NCI-H1930 (cell line): ENCODE measurements at places on chromosomes 11 and 22.

- DNase-seq: no peak
Observed at GRCh38 chr11:87460279-87460678, 422.5 kb downstream of the TMEM135 start.

DNA sequence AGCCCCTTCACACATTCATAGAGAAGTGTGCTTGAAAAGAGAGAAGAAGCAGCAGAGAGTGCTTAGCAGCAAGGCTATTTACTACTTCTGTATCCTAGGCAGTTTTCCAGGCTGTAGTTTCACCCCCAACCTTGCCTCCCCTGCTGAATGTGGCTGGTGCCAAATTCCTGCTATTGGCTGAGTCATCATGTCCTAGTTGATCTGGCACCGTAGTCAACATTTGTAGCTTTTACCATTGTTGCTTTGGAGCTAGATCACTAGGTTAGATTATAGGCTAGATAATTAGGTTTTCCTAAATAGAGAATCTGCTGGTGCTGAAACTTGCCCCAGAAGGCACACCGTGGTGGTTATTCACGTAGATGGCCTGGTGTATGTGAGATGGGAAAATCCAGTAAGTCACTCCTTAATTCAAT, 32.7 kb downstream of the ARHGAP42 start:
- DNase-seq: no peak

DNA sequence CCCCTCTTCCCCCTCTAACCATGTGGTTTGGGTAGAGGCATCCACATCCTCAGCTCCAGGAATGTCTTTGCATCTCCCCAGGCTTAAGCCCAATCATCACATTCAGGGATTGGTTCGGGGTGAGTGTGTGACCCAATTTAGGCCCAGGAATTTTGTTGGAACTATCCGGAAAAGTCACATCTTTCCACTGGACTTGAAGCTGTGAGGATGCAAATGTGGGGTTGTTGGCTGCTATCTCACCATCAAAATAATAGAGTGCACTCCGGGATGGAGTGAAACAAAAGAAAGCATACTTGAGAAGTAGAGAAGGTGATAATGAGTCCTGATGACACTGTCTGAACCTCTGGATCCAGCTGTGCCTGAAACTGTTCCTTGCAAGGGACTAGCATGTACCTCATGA, 33.8 kb upstream of the OLFML1 start:
- DNase-seq: no peak

- no peak for DNase-seq
Observed at GRCh38 chr22:28869736-28870135, 13.6 kb upstream of the ZNRF3 start.

GRCh38 chr11:5367448-5368074, 16.1 kb upstream of the OR51M1 start:
- no peak for DNase-seq

GRCh38 chr11:1970956-1971355, 23.8 kb downstream of the MRPL23 start:
- no peak for DNase-seq

GRCh38 chr22:19477321-19478044, 1.5 kb downstream of the UFD1 start:
- DNase-seq: no peak
